ENCODE measurements at places on chromosomes 12 and 14.
A peak's percentile ranks its signal among the peaks of the same experiment; 100 is the strongest.

DNA sequence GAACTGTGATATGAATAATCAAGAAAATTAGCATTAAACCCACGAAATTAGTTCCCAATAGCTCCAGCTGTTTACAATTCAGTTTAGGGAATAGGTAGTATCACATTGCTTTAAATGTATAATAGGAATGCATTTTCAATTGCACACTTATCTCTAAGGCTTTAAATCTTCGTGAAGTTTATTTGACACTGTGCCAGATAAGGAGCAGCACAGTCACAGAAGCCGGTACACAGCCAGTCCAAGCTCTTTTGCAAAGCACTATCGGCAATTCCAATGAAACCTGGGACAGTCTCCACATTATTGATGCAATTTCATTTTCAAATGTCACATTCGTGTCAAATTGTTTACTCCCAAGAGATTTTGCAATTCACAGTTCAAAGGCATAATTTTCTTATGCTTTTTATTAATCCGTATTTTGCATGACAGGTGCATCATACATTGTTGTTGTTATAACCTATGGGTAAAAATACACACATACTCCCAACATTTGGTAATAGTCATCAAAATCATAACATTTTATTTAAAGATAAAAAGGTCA is 602.8 kb downstream of the RPS29 start:
- no peak for DNase-seq

- DNase-seq = no peak
Measured at GRCh38 chr12:106673141-106673540, 90.3 kb downstream of the RFX4 start.

DNA sequence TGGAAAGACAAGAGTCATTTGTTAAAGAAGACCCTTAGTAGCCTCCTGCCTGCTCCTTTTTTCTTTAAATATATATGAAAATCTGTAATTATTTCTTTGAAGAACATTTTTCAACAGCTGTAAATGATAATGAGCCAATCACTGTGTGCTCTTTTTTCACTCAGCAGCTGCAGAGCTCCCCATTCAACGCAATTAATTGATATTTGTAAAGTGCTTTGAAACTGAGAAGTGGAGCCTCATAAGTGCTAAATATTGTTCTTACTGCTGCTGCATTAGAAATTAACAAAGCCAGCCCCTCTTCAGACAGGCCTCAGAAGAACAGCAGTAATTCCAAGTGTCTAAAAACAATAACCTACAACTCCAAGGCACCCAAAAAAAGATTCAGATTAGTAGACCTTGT is 224.3 kb downstream of the GXYLT1 start:
- DNase-seq = no peak

GRCh38 chr12:86137936-86138335 is 118.3 kb downstream of the MGAT4C start:
- DNase-seq = no peak

DNA sequence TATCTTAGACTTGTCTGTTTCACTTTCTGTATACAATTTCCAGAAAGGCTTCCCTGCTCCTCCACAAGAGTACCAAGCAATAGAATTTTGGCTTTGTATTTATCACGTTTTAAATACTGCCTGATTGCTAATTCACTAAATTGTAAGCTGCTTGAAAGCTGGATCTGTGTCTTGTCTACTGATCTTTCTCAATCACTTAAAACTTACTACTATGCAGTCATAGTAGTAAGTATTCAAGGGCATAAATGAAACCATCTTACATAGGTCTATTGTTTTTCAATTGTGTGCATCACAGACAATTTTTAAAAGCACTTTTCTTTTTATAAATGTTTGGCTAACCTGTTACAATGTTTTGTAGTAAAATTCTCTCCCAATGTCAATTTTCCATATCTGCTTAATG is 1.2 kb upstream of the GLIPR1L2 start:
- DNase-seq = no peak

DNA sequence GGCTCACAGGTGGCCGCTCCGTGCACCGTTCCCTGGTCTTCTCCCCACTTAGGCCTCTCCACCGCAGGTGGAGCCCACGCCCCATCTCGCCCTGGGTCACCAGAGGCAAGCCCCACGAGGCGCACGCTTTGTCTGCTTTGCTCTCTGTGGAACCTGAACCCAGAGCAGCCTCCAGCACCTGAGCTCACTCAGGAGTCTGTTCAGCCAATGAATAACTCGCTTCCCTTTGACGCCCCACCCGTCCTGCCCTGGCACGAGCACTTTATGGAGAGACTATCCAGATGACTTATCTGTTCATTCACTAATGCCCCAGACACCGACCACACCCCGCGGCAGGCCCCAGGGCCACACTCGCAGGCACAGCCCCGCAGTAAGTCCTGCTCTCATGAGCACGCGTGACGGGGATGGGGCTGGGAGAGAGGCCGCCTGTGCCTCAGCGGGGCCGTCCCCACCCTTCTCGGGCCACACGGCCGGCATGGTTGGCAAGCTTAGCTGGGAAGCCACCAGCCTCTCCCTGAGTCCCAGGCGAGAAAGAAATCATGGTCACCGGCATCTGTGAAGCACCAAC is 85.0 kb downstream of the NOC4L start:
- no peak for DNase-seq

DNA sequence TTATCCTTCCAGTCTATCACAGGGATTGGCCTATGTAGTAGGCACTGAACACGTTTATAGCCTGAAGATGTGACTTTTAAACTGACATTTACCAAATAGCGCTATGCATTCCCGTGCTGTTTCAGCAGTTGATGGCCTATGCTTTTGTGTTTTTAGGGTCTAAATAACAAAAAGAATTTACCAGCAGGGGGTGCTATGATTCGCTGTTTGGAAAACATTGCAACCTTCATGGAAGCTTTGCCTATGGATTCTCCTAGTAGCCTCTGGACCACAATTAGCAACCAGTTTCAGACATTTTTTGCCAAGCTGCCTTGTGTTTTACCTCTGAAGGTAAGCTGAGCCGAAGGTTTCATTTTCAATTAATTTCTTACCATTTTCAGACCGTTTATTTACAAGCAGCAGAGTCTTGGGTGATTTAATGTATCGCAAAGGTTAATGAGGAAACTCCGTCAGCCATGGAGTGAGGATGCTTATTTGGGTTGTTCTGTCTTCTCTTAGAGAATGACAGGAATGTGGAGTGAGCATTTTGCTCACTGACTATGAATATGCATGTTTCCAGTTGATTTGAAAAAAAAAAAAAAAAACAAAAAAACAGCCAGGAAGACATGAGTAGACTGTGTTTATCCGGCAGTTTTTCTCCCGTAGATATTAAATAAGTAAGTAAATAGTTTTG is 133.1 kb downstream of the PRIMA1 start:
- peak; percentile 2 for DNase-seq

DNA sequence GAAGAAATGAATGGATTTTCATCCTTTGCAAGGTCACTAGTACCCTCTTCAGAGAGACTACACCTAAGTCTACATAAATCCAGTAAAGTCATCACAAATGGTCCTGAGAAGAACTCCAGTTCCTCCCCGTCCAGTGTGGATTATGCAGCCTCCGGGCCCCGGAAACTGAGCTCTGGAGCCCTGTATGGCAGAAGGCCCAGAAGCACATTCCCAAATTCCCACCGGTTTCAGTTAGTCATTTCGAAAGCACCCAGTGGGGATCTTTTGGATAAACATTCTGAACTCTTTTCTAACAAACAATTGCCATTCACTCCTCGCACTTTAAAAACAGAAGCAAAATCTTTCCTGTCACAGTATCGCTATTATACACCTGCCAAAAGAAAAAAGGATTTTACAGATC is 40.8 kb downstream of the SPATA7 start:
- no peak for DNase-seq

DNA sequence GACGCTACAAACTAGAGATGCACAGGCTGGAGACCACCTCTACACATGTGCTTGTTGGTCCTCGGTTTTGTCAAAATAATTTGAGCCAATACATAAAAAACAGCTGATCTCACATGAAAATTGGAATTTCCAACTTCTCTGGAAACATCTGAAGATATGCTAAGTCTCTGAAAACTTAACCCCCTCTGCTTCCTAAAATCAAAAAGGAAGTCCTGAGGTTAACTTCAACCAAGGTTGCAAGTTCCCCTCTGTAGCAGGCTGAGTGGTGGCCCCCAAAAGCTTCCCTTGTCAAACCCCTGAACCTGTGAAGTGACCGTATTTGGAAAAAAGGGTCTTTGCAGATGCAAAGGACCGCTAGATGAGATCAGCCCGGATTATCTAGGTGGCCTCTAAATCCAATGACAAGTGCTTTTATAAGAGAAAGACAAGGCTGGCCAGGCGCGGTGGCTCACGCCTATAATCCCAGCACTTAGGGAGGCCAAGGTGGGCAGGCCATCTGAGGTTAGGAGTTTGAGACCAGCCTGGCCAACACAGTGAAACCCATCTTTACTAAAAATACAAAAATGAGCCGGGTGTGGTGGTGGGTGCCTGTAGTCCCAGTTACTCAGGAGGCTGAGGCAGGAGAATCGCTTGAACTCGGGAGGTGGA is 32.0 kb upstream of the VPS37B start:
- DNase-seq = no peak

GRCh38 chr12:92385296-92385695 is 239.7 kb upstream of the BTG1 start:
- DNase-seq = no peak

DNA sequence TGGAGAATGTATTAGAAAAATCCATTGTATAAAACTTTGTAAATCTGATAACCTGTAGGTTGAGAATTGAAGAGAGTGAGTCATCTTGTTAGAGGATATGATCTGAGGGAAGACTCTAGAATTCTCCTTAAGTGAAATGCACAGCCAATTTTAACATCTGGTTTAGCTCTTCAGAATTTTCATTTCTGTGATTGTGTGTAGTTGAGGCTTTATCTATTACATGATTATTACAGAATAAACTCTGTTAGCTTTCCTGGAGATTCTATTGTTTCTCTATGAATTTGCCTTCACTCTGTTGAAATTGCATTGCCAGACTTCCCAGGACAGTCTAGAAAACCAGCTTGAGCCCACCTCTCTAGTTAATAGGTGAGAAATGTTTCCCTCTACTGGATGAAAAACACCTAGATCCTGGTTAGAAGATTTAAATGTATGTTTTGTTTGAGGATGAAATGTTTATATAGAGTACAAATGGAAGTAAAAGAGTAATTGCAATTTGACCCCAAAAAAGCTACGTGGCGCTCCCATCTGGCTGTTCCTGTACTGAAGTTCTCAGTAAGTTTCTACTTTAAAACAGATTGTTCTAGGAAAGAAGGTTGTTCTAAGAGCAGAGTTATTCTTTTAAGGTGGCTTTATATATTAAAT is 2.9 kb downstream of the NUDT4 start:
- DNase-seq = no peak

GRCh38 chr14:100438678-100439592 is 115.8 kb downstream of the SLC25A47 start:
- peak; percentile 64 for DNase-seq

DNA sequence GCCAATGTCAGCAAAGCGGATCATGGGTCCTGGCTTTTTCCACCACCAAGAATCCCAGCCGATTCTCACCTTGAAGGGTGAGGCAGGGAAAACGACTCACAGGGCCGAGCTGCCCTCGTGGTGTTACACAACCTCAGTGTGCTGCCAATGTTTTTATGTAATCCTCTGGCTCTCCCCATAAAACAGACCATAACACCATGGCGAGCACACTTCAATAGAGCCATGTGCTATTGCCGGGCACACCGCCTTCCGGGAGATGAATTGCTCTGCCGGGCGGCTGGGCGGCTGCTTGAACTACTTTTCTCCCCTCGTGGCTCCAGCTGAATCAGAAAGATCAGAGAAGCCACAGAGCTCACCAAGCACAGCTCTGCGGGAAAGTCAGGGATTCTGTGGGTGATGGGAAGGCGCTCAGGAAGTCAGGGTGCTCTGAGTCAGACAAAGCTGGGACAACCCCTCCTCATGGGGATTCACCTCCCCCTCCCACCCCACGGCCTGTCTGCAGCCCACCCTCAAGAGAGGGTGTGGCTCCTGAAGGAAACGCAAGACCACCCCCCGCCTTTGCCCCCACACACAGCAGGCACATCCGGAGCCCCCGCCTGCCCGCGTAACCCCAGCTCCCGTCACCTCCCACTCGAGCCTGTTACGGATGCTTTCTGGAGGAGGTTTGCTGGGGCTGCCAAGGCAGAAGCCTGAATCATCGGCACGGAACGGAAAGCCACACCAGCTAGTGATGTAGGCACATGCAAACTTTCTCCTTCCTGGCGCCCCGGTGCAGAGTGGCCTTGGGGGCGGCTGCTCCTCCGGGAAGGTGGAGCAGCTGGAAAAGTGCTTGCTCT is 1.8 kb downstream of the GALNT9 start:
- peak; percentile 72 for DNase-seq

DNA sequence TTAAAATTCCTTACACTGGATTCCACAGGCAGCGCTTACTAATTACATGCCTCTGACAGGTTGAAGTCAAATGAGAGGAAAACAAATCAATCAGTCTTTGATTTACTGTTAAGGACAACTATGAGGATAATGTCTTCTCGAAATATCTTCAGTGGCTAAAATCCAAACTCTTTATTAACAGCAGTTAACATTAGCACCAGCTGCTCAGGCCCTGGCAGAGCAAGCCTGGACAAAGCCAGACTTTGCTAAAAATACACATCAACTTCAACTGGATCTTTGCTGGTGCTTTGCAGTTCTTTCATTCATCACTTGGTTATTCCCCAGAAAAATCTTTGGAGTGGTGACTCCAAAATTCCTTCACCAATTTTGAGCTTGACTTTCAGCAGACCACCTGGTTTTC is 98.7 kb downstream of the HECTD4 start:
- DNase-seq = no peak

- DNase-seq = peak; percentile 40
Measured at GRCh38 chr14:101839236-101839635, 77.7 kb downstream of the PPP2R5C start.

- no peak for DNase-seq
Measured at GRCh38 chr14:24075485-24076301, 4.3 kb downstream of the CPNE6 start.

GRCh38 chr12:4202918-4203317 is 70.6 kb upstream of the CCND2 start:
- DNase-seq = no peak

GRCh38 chr14:20143911-20144310 is 5.3 kb downstream of the OR4N5 start:
- DNase-seq = no peak

- no peak for DNase-seq
Measured at GRCh38 chr12:16266085-16266484, 11.4 kb downstream of the SLC15A5 start.

DNA sequence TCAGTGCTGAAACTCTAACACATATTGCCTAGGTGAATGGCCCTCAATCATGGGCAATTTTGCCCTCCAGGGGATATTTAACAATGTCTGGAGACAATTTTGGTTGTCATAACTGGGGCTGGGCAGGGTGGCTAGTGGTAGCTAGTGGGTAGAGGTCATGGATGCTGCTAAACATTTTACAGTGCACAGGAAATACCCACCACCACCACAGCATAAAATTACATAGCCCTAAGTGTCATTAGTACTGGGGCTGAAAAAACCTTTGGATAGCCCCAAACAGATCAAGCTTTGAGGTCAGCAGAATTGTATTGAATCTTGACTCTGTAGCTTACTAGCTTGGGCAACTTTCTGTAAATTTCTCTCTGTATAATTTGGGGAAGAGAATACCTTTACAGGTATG is 758.0 kb downstream of the BCL11B start:
- DNase-seq = no peak

All from activated naive CD8-positive, alpha-beta T cell treated with anti-CD3 and anti-CD28 coated beads, Interleukin-2, amount 50 U/mL, for 24 hours (primary cell).